ENCODE measurements at places on chromosomes 7 and 10.

DNA sequence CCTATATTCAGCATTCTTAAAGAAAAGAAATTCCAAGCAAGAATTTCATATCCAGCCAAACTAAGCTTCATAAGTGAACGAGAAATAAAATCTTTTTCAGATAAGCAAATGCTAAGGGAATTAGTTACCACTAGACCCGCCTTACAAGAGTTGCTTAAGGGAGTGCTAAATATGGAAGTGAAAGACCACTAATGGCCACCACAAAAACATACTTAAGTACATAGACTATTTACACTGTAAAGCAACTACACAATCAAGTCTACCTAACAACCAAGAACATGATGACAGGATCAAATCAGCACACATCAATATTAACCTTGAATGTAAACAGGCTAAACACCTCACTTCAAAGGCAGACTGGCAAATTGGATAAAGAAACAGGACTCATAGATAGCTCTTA lies 42.2 kb upstream of the NME8 start:
- DNase-seq: no peak

DNA sequence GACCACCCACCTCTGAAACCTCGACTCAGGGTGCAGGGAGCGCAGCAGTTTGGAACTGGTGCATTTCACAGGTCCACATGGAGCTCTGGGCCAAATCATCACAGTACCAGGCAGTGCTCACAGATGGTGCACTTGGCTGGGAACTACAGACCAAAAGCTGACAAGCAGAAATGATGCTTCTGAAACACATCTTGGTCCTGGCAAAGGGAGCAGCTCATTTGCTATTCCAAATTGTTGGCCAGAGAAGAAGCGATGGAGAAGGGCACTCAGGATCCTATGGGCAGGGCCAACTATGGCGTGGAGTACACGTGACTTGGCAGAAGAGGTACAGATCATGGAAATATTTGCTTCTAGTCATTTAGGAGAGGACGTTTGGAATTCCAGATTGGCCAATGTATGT lies 383.9 kb downstream of the CALN1 start:
- DNase-seq: no peak

DNA sequence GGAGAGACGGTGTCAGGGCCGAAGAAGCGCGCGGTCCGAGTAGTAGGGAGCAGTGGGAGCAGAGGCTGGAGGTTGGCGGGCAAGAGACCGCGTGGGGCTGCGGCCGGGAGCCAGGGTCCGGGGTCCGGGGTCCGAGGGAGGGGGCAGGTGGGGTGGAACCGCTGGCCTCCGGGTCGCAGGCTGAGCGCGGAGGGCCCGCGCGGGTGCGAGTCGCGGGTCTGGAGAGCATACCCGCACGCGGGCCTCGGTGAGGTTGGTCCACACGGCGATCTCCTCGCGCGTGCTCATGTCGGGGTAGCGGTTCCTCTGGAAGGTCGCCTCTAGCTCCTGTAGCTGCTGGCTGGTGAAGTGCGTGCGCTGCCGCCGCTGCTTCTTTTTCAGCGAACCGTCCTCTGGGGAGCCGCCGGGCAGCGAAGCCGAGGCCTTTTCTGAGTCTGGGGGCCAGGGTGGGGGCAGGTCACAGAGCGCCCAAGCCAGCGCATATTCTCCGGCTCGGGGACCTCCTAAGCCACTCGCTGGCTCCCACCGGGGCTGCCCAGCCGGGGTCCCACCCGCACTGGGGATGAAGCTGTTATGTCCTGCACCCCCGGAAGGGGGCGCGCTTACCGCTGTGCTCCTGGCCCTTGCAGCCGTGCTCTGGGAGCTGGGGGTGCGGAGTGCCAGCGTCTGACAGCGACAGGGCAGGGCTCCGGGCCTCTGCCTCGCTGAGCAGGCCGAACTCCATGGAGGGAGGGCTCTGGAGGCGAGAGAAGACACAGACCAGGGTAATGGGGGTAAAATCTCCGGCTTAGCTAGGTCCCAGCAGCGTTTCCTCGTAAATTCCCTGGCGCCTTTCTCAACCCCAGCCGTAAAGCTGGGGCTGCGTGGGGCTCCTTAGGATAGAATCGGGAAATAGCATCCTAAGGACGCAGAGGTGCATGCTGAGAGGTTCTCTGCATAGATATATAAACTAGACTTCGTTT lies 5.5 kb downstream of the ELOVL3 start:
- DNase-seq: peak; percentile 58

GRCh38 chr7:142384493-142384922 lies 126.7 kb upstream of the PRSS58 start:
- DNase-seq: peak; percentile 37

GRCh38 chr10:102595897-102596296 lies 48.4 kb upstream of the TRIM8 start:
- DNase-seq: no peak

DNA sequence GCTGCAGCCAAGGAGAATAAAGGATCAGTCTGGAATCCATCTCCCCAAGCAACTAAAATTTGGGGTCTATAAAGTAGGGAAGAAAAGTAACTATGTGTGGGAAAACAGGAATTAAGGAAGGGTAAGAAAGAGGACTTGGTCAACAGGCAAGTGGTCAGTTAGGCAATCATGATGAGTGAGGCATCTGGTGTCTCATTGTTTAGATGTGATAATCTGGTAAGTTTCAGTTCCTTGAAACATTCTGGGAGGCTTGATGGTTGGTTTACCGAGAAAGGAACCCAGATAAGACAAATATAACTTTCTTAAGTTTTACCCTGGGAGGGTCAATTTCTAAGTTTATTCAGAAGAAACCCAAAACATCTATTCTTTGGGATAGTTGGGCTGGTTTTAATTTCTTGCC lies 22.3 kb downstream of the HYAL4 start:
- DNase-seq: no peak

GRCh38 chr7:116499168-116500077 lies at the start of gene CAV2:
Gene CAV2 (plus strand): TSS chr7:116499738. CDS start chr7:116499782, 44 bp downstream.
- peak; percentile 11 for DNase-seq

- DNase-seq: peak; percentile 4
Measured at GRCh38 chr10:121927318-121927840, 452 bp downstream of the ATE1 start.

DNA sequence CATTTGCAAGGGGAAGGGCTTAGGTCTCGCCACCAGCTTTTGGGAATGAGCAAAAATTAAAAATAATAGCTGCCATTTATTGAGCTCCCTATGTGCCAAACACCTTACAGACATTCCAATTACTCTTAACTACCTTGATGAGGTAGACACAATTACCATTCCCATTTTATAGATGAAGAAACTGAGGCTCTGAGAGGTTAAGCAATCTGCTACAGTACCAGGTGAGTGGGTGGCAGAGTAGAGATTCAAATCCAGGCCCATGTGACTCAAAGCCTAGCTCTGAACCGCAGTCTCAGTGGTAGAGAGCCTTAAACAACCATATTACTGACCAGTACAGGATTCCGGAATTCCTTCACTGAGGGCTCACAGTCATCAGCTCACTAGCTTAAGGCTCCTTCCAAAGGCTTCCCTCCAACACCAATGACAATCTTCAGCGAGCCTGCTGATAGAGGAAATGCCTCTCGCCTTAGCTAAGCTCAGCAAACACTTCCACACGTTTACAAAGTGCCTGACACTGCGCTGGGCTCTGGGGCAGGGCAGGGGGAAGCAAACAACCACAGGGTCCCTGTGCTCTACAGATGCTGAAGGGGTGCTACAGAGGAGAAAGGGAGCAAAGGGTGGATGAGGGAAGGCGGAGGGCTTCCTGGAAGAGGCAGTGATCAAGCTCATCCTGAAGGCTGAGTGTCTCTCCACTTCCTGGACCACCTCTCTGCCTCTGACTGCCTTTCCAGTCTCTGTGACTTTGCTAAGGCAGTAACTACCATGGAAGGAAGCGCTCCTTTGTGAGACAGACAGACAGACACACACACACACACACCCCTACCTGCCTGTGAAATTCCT lies 7.4 kb downstream of the LRRC20 start:
- no peak for DNase-seq

GRCh38 chr10:129912166-129912917 lies 51.7 kb downstream of the EBF3 start:
- DNase-seq: no peak

GRCh38 chr7:50505553-50506210 lies 55.5 kb upstream of the FIGNL1 start:
- no peak for DNase-seq

DNA sequence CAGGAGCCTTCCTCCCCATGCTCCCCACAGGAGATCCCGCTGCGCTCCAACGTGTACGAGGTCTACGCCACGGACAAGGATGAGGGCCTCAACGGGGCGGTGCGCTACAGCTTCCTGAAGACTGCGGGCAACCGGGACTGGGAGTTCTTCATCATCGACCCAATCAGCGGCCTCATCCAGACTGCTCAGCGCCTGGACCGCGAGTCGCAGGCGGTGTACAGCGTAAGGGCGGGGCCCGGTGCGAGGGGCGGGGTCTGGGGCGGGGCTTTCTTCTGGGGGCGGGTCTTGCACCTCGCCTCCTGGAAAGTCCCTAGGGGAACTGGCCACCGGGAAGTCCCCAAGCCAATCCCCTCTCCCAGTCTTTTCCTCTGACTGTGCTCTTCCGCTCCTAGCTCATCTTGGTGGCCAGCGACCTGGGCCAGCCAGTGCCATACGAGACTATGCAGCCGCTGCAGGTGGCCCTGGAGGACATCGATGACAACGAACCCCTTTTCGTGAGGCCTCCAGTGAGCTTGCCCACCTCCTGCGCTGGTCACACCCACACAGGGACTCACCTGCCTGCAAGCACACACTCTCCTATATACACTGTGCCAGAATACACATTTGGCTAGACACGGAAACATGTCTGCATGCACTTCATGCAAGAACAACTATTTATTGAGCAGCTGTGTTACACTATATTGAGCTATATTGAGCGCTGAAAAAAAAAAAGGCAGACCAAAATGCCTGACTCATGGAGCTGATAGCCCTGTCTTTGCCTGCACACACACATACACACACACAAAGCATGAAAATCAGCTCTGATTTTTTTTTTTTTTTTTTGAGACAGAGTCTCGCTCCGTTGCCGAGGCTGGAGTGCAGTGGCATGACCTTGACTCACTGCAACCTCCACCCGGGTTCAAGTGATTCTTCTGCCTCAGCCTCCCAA lies 32.7 kb upstream of the VSIR start:
- DNase-seq: no peak

DNA sequence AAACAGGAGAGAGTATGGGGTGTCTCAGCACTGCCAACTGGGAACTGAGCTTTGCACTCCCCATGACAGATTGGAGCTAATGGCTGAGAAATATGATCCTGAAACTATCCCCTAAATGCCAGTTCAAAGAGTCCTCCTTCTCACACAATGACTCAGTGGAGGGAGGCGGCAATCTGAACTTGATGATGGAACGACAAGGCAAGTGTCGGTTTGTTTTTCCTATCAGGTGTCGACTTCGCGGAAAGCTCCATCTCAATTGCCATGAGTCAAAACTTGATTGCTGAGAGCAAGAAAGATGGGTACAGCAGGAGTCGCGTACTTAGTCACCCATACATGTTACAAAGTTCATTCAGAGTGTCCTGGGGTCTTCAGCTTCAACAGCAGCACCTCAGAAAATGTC lies 52.5 kb downstream of the NPY start:
- DNase-seq: no peak

DNA sequence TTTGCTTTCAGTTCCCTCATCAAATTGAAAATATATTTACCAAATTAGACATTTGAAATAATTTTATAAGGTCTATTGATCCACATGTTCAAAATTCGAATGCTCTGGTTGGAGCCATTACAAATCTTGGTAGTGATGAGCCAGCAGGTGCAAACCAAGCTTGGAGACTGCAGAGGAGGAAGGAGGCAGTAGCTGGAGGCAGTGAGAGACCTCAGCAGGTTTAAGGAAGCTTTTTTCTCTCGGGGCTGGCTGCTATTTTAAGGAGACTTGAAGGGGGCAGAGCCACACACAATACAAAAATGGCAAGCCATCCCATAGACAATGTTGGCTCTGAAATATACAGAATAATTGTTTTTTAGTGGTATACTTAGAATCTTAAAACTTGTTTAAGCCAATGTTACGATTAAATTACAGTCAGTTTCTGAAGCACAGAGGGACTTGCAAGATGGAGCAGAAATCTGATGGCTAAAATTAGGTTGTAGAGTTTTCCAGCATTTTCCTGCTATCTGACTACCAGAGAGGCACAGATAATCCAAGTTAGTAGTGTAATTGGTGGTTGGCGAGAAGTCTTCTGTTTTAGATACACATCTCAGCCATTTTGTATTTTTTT lies 185.8 kb downstream of the SNX10 start:
- no peak for DNase-seq

GRCh38 chr10:96683065-96683464 lies 37.2 kb downstream of the PIK3AP1 start:
- DNase-seq: no peak

- no peak for DNase-seq
Measured at GRCh38 chr7:552868-553635, 33.4 kb upstream of the PDGFA start.

DNA sequence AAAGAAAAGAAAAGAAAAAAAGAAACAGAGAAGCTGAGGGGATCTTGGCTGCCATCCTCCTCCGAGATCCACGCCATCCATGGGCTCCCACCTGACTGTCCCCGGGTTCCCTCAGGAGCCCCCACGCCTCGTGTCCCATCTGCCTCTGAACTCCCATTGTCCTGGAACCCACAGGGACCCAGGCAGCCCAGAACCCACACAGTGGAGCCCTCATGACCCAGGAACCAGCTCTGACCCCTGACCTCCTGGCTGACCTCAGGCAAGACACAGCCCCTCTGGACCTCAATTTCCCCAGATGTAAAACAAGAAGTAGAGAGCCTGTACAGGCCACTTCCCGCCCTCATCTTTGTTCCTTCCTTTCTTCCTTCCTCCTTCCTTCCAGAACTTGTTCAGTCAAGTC lies 40.4 kb downstream of the RASGEF1A start:
- no peak for DNase-seq

- DNase-seq: no peak
Measured at GRCh38 chr10:6399231-6399741, 180.8 kb downstream of the PRKCQ start.

DNA sequence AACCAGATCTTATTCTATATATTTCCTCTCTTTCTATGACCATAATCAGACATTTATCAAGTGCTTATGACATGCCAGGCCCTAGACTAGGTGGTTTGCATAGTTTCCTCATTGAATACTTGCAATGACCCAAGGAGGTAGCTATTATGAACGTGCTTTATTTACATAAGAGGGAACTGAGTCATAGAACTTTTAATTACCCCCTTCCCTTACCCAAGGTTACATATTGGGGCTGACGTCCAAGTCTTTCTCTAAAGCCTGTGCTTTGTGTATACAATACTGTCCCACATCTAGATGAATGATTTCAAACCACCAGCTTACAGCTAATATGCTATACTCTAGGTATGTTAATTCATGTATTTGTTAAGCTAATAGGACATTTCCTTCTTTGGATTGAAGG lies 91.9 kb upstream of the NPY start:
- no peak for DNase-seq

DNA sequence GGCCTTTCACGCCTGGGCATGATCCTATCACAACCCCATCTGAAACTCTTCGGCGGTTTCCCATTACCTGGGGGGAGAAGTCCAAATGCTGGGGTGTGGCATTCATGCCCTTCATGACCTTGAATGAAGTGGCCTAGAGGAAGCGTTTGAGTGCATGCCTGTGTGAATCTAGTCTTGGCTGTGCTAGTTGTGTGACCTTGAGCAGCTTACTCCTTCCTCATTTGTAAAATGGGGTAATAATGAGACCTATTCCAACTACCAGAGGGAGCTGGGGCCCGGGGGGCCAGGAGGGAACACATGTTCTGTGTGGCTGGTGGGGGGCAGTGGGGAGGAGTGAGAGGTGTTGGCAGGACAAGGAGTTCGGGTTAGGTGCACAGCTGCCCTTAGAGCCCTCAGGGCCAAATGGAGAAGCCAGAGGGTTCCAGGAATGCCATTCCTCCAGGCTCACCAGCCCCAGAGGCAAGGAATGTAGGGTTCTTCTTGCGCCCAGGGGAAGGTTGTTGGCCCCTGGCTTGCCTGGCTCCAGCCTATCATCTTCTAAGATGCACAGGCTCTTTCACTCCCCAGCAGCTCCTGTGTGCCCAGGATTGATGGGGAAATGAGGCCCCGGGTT lies 21.3 kb upstream of the TBRG4 start:
- DNase-seq: no peak
